Right ventricle myocardium inferior (tissue), 1 donor: ENCODE measurements at places on chromosomes 1 and 21. TPM values are rescaled to one million over a fixed set of nuclear protein-coding genes. Genes with fewer than 3 reads are reported as not detected.

The LMOD1 gene
- 10.8 TPM for total RNA-seq

The USH2A gene
- 1.3 TPM for total RNA-seq

The TMEM125 gene
- total RNA-seq = not detected

The ZNF669 gene
- total RNA-seq = 3.7 TPM

The FAM78B gene
- total RNA-seq = 3.4 TPM

The SPRR4 gene
- total RNA-seq = not detected

The MEGF6 gene
- 7.0 TPM for total RNA-seq

The MRPL9 gene
- 51.2 TPM for total RNA-seq

The LORICRIN gene
- total RNA-seq = not detected

The CRTC2 gene
- 19.3 TPM for total RNA-seq

The PPCS gene
- 36.8 TPM for total RNA-seq

The KIF17 gene
- total RNA-seq = 6.0 TPM

The PROX1 gene
- total RNA-seq = 82.9 TPM

The ANKRD34A gene
- total RNA-seq = 0.62 TPM

The CAPN8 gene
- total RNA-seq = not detected

The PMF1 gene
- total RNA-seq = 68.6 TPM

The OLIG1 gene
- total RNA-seq = 0.89 TPM

The PHC2 gene
- 102 TPM for total RNA-seq

The SLC5A9 gene
- 0.16 TPM for total RNA-seq

The TMEM240 gene
- 6.9 TPM for total RNA-seq

The ZBTB8B gene
- not detected for total RNA-seq

The VWA1 gene
- total RNA-seq = 20.5 TPM

The AMY1A gene
- total RNA-seq = not detected

The DRAXIN gene
- total RNA-seq = 0.03 TPM

The ODF2L gene
- 5.1 TPM for total RNA-seq

The C1orf226 gene
- total RNA-seq = 4.6 TPM

The BRWD1 gene
- 29.1 TPM for total RNA-seq

The A3GALT2 gene
- total RNA-seq = not detected

The MYOG gene
- not detected for total RNA-seq

The THAP3 gene
- total RNA-seq = 12.5 TPM

The FCRL1 gene
- not detected for total RNA-seq

The FAM72D gene
- not detected for total RNA-seq
